ENCODE measurements at places on chromosomes 16 and 17.

GRCh38 chr17:76883744-76884525, 15.7 kb downstream of the MGAT5B start:
- no peak overlapping the region for H3K4me3 ChIP-seq
- peaks cover 55% of the 10 kb centered on the region for H3K4me1 ChIP-seq
- DNase-seq: no peak
- no peaks in the 10 kb centered on the region for H3K36me3 ChIP-seq
- no peak overlapping the region for H3K27ac ChIP-seq

DNA sequence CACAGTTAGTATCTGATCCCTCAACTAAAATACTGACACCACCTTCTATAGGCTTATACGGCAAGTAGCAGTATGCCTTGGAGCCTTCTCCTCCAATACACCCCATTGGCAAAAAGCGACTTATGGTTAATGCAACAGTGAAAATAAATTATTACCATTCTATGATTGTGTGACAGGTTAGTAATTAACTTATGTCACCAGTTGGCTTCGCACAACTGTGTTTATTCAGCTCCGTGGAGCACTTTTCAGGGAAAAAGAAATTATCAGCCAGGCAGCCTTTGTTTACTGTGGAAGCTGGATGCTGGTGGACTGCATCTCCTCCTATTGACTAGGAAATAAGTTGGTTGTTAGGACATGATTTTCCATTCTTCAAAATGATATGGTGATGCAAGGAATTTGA, 833.8 kb upstream of the RBFOX1 start:
- H3K4me3 ChIP-seq: no peak overlapping the region
- no peaks in the 10 kb centered on the region for H3K36me3 ChIP-seq
- DNase-seq: no peak
- H3K4me1 ChIP-seq: peaks cover 7% of the 10 kb centered on the region

DNA sequence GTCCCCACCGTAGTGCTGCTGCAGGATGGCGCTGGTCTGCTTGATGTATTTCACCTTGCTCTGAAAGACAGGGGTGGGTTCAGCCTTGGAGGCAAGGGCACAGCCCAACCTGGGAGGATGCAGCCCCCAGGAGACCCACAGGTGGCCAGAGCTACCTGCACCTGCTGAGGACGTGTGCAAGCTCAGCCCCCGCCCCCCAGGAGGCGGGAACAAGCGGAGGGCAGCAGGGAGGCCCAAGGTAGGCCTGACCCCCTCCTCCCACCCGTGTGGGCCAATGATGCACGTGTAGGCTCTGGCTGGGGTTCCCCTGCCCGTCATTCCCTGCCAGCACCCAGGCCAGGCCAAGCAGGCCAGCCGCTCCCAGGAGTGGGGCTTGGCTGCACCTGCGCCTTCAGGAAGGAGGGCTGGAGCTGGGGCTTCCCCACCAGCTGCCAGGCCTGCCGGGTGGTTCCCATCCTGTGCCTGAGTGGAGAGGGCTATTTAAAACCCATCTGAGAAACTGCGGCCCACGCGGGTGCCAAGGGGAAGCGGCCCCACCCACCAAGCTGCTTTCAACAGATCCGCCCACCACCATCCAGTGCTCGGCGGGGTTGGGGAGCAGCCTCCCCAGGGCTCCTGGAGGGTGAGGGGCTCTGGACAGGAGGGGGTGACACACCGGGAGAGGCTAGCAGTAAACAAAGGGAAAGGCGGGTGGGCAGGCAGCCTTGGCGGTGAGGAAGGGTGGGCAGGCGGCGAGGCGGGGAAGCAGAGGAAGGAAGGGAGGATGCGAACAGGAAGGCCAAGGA, 3.8 kb downstream of the NTHL1 start:
- peaks cover 4% of the 10 kb centered on the region for H3K36me3 ChIP-seq
- H3K4me3 ChIP-seq: no peak overlapping the region
- H3K4me1 ChIP-seq: peaks cover 37% of the 10 kb centered on the region
- DNase-seq: no peak
- peaks cover 3% of the 10 kb centered on the region for H3K27me3 ChIP-seq
- H3K27ac ChIP-seq: no peak overlapping the region

GRCh38 chr17:1972487-1973160, 52.5 kb downstream of the RTN4RL1 start:
- H3K4me1 ChIP-seq: peaks cover 40% of the 10 kb centered on the region
- H3K36me3 ChIP-seq: no peaks in the 10 kb centered on the region
- H3K27ac ChIP-seq: peak overlapping the region; percentile 49
- no peak for DNase-seq
- no peak overlapping the region for H3K4me3 ChIP-seq

GRCh38 chr16:51573191-51573590, 422.1 kb upstream of the SALL1 start:
- no peak overlapping the region for H3K4me3 ChIP-seq
- no peaks in the 10 kb centered on the region for H3K27me3 ChIP-seq
- DNase-seq: no peak
- no peak overlapping the region for H3K27ac ChIP-seq
- peaks cover 94% of the 10 kb centered on the region for H3K4me1 ChIP-seq
- no peaks in the 10 kb centered on the region for H3K36me3 ChIP-seq

GRCh38 chr16:66476328-66477027, 49.4 kb downstream of the BEAN1 start:
- peaks cover 4% of the 10 kb centered on the region for H3K4me1 ChIP-seq
- H3K27me3 ChIP-seq: peaks cover 15% of the 10 kb centered on the region
- H3K36me3 ChIP-seq: no peaks in the 10 kb centered on the region
- DNase-seq: peak; percentile 38
